ENCODE measurements at places on chromosomes 7 and 10.
A peak's percentile ranks its signal among the peaks of the same experiment; 100 is the strongest.

DNA sequence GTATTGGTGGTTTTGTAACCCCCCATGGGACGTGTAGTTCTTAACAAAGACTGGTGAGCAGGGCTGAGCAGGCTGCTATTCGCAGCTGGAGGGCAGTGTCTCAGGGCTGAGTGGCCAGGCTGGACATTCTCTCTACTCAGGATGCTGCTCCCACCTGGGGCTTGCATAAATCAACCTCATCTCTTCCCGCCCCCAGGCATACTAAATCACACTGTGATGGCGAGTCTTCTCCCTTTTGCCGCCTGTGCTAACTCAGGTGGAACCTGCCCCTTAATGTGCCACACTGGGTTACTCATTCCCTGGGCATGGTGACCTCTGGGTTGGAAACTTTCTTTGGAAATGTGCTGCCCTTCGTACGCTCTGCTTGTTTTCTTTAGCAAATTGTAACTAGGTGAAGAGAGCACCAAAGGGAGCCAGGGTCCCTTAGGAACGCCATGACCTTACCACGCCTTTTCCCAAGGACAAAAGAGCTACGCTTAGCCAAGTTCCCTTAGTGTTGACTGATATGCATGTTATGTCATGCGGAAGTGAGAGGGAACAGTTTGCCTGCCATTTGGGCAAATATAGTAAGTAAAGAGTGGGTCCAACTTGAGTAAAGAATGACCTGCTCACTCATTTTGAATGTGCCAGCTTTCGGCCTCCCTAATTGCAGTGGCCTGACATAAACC, 40.4 kb upstream of the COBL start:
- no peak for DNase-seq

DNA sequence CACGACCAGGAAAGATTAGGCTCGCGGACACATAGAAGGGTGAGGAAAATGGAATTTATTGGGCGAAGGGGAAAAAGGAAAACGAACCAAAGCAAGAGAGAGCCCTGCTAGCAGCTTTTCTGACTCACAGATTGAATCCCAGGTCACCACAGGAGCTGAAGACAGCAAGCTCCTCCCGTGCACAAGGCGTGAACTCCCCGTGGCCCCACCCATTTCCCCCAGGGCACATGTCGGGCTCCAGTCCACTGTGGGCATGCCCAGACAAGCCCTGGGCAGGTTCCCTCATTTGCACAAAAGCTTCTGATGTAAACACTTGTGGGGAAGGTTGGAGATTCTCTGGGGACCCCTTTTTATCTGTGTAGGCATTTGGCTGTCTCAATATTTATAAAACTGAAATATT, 582.4 kb downstream of the SUGCT start:
- DNase-seq, result no peak

DNA sequence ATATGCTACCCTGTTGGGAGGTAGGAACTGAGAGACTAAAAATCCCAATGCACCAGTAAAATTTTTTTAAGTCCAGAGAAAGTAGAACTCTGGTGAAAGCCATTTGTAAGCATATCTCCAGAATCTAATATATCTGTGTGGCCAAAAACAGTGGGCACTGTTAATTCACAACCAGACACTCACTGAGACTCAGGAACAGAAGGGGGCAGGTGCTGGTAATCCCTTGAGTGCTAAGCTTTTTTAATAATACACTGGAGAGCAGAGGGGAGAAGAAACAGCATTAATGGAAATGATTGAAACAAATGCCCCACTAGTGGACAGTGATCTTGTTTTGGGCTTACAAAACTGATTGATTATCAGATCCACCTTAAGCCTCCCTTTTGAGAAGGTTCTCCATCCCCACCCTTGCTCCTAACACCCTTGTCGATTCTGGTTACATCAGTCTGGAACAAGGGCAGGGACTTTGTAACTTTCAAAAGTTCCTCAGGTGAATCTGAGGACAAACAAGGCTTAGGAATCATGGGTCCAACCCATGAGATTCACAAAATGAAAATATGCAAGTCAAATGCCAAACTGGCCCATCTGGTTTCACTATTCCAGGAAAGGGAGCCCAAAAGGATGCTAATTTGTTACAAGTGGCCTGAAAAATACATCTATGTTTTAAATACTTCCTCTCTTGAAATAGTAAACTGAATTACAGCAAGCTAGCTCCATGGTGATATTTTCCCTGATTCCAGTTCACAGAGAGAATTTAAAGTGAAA, 29.7 kb downstream of the PLXNA4 start:
- DNase-seq, result no peak

- DNase-seq, result no peak
Observed at GRCh38 chr7:29948587-29948986, 41.0 kb downstream of the SCRN1 start.

- DNase-seq, result no peak
Observed at GRCh38 chr7:44819292-44819691, 22.8 kb downstream of the PPIA start.

GRCh38 chr7:75033064-75033463, 40.5 kb downstream of the RCC1L start:
- no peak for DNase-seq

- DNase-seq, result no peak
Observed at GRCh38 chr10:35216303-35216905, 89.8 kb downstream of the CREM start.

DNA sequence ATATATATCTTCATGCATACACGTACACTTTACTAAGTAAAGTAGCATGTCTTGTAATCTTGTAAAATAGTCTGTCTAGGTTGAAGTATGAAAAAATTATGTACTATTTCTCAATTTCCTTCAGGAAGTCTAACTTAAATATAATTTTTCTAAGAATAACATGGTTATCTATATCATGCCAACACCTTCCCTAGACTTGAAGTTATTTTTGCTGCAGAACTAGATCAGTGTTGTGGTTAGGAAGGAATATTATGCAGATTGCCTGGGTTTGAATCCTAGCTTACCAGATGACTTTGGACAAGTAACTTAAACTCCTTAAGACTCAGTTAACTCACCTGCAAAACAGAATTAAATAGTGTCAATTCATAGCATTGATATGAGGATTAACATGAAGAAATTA, 142.2 kb upstream of the SEMA3A start:
- DNase-seq, result no peak

- no peak for DNase-seq
Observed at GRCh38 chr10:48467669-48468068, 137.2 kb downstream of the ARHGAP22 start.

DNA sequence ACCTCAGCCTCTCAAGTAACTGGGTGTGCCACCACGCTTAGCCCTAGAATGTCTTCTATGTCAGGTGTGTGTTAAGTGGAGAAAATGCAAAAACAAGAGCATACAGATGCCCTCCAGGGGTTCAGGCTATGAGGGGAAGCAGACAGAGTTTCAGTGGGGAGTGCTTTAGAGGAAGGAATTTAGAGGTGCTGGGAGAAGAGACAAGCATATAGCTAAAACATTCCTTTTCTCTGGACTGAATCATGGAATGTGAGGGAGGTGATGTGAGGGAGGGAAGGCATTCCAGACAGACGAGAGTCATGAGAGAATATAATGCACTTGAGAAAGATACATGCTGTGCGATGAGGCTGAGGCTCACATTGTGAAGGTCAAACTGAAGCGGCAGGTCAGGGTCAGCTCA, 6.6 kb upstream of the ZNF786 start:
- no peak for DNase-seq

- DNase-seq, result no peak
Observed at GRCh38 chr10:18217577-18217976, 77.4 kb downstream of the CACNB2 start.

- DNase-seq, result no peak
Observed at GRCh38 chr10:8815969-8816368, 761.5 kb downstream of the GATA3 start.

DNA sequence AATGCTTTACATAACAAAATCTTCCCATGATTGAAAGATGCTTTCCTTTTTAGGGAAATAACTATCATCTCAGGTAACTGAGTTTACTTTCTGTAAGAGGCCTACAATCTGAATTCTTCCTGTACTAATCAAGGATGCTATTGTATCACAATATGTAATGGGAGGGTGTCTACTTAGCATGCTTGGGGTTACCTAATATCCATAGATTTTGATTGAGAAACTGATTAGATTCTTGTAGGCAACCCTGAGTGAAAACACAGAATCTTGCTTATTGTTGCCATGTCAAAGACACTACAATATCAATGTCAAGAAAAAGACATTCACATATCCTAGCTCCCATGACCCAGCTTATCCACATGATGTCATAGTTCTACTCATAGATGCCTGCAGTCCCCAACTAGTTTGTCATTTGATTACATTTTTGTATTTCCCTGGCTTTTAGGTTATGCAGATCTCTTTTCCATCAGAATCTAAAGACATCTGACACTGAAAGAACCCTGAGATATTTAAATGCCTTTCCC, 62.4 kb downstream of the PON1 start:
- DNase-seq, result no peak

- no peak for DNase-seq
Observed at GRCh38 chr7:30389791-30390190, 88.8 kb downstream of the NOD1 start.

DNA sequence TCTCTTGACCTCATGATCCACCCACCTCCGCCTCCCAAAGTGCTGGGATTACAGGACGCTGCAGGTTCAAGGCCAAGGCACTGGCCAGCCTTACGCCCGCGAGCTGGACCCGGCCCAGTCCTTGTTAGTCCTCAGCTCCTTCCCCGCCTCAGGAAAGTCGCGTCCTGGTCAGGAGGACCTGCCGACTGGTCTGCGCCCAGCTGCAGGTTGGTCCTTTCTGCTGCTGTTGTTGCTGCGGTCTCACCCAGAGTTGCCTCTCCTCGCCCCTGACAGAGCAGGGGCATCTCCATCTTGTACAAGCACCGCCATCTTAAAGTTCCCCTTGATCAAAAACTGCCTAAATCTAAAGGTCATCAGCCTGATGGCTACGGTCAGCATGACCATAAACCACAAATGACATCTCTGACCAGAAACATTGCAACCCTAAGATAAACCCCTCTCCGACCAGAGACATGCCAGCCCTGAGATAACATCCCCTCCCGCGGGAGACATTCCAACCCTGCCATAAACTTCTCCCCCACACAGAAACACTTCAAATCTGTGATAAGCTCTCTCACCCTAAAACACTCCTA, 13.9 kb upstream of the BMS1 start:
- no peak for DNase-seq

- no peak for DNase-seq
Observed at GRCh38 chr7:47724335-47724982, 142.5 kb upstream of the TNS3 start.

GRCh38 chr10:79376751-79377556, 29.7 kb downstream of the PPIF start:
- DNase-seq, result no peak

GRCh38 chr10:59954296-59954695, 47.9 kb upstream of the CCDC6 start:
- DNase-seq, result no peak

- DNase-seq, result no peak
Observed at GRCh38 chr10:70106958-70107791, 25.4 kb downstream of the AIFM2 start.

DNA sequence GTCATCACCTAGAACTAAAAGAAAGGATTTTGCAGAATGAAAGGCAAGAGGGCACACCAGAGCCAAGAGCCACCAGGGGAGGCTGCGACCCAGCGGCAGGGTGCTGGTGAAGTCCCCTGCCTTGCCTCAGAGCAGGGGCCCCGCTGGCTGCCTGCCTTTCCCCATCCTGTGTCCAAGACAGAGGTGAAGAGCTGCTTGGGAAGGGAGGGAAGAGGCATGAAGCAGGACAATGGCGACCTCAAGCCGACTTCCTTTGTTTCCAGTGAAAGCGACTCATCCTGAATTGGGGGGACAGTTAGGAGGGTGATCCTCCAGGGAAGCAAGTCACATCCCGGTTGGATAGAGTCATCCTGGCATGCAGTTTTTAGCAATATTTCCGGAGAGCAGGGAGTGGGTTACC, 255.5 kb upstream of the YAE1 start:
- DNase-seq, result no peak

DNA sequence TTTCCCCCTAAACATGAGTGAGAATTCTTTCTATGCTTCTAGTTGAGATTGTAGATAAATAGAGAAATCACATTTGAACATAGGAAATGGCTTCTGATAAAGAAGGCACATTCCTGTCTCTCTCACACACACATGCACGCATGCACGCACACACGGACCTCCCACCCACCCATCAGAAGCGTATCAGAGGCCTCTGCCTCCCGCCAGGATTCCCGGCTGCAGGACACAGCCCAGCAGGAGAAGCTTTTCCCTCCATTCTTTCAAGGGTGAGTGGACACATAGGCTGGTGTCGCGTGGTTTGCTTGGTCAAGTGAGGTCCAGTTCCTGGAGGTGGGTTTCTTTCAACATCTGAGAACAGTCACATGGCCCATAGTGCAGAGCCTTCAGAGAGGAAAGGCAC, 34.2 kb downstream of the KLF6 start:
- no peak for DNase-seq

GRCh38 chr7:155398944-155399343, 59.0 kb upstream of the EN2 start:
- DNase-seq, result no peak

GRCh38 chr7:69217516-69218350, 380.5 kb upstream of the AUTS2 start:
- no peak for DNase-seq

DNA sequence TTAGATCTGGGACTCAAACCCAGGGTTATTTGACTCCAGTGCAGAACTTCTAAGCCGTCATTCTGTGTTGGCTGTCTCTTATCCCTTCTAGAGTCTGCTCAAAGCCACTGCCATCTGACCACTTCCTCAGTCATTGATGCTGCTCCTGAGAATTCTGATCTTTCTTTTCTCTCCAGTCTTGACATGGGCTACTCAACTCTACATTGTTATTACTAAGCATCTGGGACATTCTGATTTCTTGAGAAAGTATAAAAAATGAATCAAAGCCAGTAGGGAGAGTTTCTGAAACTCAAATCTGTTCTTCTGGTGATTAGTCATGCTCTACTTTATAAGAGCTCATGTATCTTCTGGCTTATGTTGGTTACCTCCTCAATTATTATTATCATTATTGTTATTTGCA, 48.7 kb downstream of the ANK3 start:
- DNase-seq, result no peak

- DNase-seq, result peak; percentile 61
Observed at GRCh38 chr10:117167789-117168674, 29.3 kb upstream of the KCNK18 start.

DNA sequence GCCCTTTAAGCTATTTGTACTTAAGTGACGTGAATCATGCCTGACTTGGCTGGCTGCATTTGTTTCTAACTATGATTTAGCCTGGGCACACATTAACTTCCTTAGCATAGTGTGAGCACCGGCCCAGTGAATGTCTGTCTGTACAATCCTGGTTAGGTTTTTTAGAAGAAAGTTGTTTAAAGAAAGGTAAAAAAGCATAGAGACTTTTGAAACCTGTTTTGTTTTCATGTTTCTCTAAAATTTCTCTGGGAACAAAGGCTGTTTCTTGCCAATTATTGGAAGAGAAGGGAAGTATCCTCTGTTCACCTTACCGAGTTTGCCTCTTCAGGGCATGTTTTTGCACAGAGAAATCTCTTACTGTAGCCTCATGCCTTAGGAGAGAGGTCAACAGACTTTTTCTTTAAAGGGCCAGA, 42.9 kb upstream of the MET start:
- no peak for DNase-seq

- no peak for DNase-seq
Observed at GRCh38 chr10:90227786-90228185, 526.4 kb downstream of the KIF20B start.
